ENCODE measurements at places on chromosomes 6 and 20. TPM values are rescaled to one million over a fixed set of nuclear protein-coding genes. Genes with fewer than 3 reads are reported as not detected.

Gene PRPF6
- 81.9 TPM for total RNA-seq

Gene GTSF1L
- total RNA-seq = not detected

Gene SLC35F1
- not detected for total RNA-seq

Gene SAPCD1
- 1.3 TPM for total RNA-seq

Gene LY6G5C
- 1.1 TPM for total RNA-seq

Gene CD24
- 2.7 TPM for total RNA-seq

Gene SYCP2
- total RNA-seq = 0.19 TPM

Gene AVP
- not detected for total RNA-seq

Gene HLA-DRA
- total RNA-seq = not detected

Gene NDUFAF4
- 9.3 TPM for total RNA-seq

Gene FAM162B
- 0.19 TPM for total RNA-seq

Gene RIPPLY2
- total RNA-seq = not detected
